ENCODE measurements at places on chromosomes 4 and X.

- DNase-seq, result no peak
These were observed 75.6 kb downstream of the BMP3 start for GRCh38 chr4:81106150-81106549.

- DNase-seq, result no peak
These were observed at the start of gene FRMPD3 for GRCh38 chrX:107448998-107449835. TSS of gene FRMPD3 (plus strand) at chrX:107449652. CDS start at chrX:107526589, 76,937 bp downstream.

DNA sequence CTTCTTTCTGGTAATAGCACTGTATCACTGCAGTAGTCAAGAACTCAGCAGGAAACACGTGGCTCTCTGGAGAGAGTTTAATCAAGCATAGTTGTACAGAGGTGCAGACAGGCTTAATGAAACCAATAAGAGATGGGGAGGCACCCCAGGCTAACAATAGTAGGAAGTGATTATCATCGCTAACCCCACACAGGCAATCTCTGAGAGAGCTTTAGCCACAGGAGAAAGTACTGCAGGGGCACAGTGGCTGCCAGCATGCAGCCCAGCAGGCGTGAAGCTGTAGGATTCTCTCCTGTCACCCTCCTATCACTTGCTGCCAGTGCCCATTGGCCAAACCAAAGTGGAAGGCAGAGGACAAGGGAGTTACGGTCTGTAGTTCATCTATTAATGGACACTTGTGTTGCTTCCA, 450.0 kb upstream of the RASGEF1B start:
- DNase-seq, result no peak

DNA sequence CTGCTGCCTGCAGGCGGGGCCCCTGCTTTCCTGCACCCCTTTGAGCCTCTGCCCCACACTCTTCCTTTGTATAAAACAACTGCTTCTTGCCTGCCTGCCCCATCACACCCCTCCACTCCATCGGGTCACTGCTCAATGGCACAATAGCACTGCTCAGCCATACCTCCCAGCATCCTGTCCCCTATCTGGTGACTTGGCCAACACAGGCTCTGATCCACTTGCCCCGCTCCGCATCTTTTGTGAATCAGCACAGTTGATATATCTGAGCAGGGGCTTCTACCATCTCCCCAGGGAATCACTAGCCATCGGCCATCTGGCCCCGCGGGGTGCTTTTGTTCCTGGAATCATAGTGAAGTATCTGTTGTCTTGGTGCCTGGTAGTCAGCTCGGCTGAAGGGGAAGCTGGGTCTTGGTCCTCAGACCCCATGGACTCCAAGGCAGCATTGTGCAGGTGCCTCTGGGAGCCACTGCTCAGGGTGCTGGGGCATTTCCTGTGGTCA, 45.3 kb downstream of the MAP7D3 start:
- no peak for DNase-seq

- no peak for DNase-seq
These were observed 778.7 kb upstream of the HS3ST1 start for GRCh38 chr4:12207396-12207795.

GRCh38 chr4:6492861-6493657, 20.6 kb upstream of the PPP2R2C start:
- DNase-seq, result no peak

DNA sequence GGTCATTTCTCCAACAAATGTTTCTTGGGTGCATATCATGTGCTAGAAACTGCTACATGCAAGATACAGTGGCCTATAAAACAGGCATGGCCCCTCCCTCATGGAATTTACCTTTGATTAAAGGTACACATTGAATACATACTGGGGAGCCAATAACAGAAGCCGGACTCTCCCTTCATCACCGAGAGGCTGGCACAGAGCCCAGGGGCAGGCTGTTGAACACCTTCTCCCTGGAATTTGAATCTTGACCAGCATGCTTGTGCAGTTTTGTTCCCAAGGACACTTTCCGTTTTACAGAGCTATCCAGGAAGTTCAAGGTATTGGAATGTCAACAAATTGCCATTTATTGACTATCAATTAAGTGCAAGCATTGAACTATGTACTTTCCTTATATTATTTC, 33.2 kb downstream of the PPARGC1A start:
- DNase-seq, result no peak

DNA sequence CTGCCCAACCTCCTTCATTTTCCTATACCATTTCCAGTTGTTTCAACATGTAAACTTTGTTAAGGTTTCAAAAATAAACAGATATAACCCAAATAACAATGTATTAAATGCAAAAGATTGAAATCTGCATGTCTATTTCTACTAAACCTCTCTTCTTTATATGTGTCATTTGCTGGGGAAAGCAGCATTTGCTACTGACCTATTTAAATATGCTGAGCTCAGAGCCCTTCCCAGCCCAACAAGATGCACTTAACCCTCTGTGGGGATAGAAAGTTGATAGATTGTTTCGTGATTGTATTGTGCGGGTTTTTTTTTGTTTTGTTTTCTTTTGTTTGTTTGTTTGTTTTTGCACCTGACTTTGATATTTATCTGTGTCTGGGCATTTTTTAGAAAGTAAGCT, 139.5 kb downstream of the UCHL1 start:
- DNase-seq, result no peak

GRCh38 chrX:140725500-140725899, 15.9 kb downstream of the LINC00632 start:
- no peak for DNase-seq

DNA sequence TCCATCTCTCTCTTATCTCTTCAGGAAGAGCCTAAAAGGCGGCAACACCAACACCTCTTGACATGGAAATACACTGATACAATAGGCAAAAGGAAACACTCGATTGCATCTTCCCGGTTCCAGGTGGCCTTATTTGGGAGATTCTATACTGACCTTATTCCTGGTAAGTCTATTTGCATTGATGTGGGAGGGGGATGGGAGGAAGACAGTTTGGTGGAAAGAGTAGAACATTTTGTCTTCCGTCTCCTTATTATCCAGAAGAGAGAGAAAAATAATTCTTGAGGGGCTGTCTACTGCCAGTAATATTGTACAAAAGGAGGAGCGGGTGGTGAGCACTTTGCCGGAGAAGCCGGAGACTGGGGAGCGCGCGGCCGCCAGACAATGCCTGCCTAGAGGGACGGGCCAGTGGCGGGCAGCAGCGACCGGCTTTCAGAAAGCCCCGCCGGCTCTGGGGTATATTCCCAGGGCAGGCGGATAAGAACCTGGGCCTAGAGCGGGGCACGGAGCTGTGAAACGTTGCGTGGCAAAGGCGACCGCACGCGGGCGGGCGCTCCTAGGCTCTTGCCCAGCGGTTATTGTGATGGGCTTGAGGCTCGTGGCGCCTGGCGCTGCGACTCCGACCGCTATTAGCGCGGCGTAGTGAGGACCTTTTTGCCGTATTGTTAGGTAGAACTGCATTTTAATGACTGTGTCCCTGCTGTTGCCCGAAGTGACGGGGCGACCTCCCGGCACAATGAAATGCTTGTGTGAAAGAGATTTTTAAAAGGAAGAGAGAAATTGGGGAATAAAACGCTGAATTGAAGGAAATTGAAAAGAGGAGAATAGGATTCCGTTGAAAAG, 518 bp downstream of the PRDM8 start:
- no peak for DNase-seq

DNA sequence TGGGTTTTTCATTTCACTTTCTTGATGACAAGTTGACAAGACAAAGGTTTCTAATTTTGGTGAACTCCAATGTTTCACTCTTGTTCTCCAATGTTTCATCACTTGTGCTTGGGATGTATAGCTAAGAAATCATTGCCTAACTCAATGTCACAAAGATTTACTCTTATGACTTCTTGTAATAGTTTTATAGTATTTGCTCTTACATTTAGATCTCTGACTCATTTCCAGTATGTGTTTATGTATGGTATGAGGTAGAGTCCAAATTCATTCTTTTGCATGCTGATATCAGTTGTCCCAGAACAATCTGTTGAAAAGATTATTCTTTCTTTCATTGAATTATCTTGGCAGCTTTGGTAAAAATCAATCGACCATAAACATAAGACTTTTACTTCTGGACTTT, 12.2 kb upstream of the NWD2 start:
- no peak for DNase-seq

DNA sequence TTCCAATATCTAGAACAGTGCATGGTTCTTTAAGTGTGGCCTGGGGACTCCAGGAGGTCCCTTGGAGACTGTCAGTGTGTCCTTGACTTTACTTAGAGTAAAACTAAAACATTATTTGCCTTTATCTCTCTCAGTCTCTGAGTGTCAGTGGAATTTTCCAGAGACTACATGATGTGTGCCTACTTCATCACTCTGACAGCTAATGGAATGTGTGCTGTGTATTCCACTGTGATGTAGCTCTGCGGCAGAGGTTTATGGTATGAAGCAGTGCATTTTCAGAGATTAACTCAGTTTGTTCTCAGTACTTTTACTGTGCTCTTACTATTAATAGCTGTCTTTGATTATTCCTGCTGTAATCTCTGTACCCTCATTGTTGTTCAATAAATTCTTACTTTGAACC, 85.6 kb downstream of the MANBA start:
- DNase-seq, result no peak

GRCh38 chr4:24956763-24957162, 43.9 kb upstream of the CCDC149 start:
- no peak for DNase-seq

DNA sequence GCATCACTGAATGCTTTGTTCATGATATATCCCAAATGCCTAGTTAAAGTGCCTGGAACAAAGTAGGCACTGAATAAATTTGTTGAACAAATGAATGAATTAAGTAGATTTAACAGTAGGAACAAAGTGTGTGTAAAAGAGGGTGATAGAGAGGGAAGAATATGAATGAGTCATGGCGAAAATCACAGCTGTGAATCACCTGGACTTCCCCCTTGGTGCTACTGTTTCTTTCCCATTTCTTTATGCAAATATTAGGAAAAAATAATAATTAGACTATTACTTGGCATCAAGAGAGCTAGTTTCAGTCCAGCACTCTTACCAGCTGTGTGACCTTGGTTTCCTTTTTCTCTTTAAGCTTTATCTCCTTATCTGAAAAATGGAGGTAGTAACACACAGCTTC, 9.2 kb downstream of the SPIN3 start:
- DNase-seq, result no peak

GRCh38 chr4:36152735-36153134, 91.6 kb downstream of the ARAP2 start:
- no peak for DNase-seq

- no peak for DNase-seq
These were observed 256.2 kb downstream of the BCOR start for GRCh38 chrX:39841604-39842003.

DNA sequence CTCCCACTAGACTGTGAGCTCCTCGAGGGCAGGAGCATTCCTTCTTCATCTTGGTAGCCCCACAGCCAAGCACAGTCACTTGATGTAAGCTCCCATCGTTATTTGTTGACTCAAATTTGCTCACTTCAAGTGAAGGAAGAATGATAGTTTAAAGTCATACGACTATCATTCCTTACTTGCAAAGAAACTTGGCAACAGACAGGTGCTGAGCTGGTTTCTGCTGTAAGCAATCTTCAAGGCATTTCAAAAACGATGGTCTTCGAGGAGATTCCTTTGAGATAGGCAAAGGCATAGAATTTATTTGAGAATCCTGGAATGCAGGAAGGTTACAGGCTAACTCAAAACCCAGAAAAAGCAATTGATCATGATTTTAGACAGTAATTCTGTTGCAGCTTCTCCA, 64.8 kb downstream of the QDPR start:
- DNase-seq, result no peak

DNA sequence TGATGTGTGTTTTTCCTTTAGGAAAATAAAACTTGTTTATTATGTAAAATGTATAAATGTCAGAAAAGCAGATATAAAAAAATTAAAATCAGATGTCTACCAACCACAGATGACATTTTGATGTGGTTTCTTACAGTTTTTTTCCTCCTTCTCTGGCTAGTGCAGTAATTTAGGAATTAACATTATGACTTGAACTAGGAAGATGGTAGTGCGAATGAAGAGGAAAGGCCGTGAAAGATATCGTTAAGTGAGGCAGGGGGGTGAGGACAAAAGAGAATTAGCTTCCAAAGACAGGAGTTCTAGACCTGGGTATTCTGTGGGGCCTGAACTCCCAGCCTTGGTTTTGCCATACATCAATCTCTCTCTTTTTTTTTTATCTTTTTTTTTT, 98.0 kb downstream of the RBM47 start:
- no peak for DNase-seq

DNA sequence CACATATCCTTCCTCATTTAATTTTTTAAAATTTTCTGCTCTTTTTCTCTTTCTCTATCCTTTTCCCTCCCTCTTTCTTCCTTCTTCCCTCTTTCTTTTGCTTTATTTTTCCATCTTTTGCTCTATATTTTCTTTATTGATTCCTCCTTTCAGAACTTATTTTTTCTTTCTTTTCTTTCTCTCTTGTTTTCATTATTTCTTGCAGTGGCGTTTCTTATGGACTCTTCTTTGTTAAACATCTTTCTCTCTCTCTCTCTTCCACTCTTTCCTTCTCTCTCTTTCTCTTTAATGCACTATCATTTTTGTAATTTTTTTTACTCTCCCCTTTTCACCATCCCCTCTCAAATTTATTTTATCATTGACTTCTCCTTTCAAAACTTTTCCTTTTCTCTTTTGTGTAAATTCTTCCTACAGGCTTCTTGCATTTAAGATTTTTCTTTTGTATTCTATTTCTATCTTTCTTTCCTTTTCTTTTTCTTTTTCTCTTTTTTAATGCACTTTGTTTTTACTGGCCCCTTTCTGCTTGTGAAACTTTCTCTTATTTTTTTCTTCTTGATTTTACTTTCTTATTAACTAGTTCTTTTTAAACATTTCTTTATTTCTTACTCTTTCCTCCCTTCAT, 97.0 kb downstream of the RBMX2 start:
- no peak for DNase-seq

GRCh38 chrX:99588936-99589335, 821.1 kb downstream of the PCDH19 start:
- DNase-seq, result no peak

GRCh38 chr4:80308466-80308822, 27.1 kb upstream of the CFAP299 start:
- DNase-seq, result no peak

GRCh38 chr4:32929796-32930699, 2209.9 kb downstream of the PCDH7 start:
- no peak for DNase-seq

DNA sequence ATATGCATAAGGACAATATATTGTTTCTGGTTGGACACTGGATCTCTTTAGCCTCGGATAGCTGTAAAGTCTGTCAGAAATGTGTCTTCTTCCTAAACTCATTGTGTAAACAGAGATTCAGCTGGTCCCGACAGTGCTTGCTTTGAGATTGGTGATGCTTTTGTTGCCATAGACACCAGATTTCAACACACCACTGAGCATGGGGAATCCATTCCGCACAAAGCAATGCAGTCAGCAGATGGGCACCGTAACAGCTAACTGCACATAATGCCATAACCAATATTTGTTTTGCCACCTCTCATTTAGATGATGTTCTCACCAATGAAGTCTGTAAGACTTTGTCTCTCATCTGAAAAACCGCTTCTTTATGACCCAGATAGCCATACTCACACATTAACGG, 33.3 kb upstream of the FAM47C start:
- no peak for DNase-seq

DNA sequence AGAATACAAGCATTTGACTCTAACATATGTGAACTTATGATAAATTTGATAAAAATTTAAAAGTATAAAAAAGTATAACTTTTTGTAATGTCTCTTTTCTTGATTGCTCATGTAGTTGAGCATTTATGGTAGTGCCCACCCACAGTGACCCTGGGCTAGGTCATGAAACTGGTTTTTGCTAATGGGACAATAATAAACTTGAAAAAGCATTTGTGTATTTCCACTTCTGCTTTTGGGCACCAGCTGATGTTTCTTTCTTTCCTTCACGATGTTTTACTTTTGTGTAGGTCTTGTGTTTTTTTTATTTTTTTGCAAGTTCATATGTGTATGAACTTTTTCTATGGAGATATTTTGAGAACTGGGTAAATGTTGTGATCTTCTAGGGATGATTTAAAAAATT, 313.1 kb downstream of the CBLL2 start:
- DNase-seq, result no peak

- DNase-seq, result no peak
These were observed 72.5 kb downstream of the JADE3 start for GRCh38 chrX:46984705-46985104.
